ENCODE measurements at places on chromosomes 3 and 15.

DNA sequence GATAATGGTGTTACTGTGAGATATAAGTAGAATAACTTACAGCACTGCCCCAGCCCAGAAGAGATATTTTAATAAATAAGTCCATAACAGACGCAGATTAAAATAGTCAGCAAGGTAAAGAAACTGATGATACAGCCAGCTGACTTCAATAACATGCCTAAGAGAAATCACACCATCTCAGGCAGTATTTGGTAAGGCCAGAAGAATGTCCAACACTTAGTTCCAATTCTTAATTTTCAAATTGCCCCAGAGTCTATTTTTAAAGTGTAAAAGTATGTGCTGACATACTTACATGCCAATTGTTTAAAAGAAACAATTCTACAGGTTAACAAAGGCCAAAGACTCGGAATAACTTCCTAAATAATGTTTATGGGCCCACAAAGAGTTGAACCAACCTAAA, 1.6 kb downstream of the GNB4 start:
- DNase-seq = no peak

DNA sequence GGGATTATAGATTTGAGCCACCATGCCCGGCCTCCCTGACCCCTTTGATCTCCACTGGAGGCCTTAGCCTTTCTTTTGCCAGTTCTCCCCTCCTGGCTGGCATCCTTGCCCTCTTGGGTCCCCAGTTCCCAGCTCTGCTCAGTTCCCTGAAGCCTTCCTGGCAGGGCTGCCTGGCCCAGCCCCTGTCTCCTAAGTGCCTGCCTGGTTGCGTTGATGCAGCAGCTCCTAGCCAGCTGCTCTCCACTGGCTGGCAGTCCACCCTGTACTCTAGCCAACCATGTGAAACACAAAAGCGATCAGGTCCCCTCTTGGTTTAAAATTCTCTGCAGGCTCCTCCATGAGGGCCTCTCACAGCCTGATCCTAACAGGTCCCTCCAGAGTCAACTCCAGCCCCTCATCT, 184.7 kb downstream of the RAB11A start:
- no peak for DNase-seq

- no peak for DNase-seq
Observed at GRCh38 chr3:15979900-15980299, 182.1 kb upstream of the ANKRD28 start.

GRCh38 chr15:56967336-56967735, 48.9 kb downstream of the TCF12 start:
- no peak for DNase-seq

- no peak for DNase-seq
Observed at GRCh38 chr3:30810625-30811024, 83.8 kb downstream of the GADL1 start.

- no peak for DNase-seq
Observed at GRCh38 chr15:67782691-67782991, 42.7 kb upstream of the SKOR1 start.

GRCh38 chr15:80789796-80790195, 10.6 kb downstream of the CEMIP start:
- DNase-seq = no peak
